ENCODE measurements at places on chromosomes 1 and 21.

GRCh38 chr21:42677339-42678321, 24.2 kb downstream of the PDE9A start:
- DNase-seq, result no peak

DNA sequence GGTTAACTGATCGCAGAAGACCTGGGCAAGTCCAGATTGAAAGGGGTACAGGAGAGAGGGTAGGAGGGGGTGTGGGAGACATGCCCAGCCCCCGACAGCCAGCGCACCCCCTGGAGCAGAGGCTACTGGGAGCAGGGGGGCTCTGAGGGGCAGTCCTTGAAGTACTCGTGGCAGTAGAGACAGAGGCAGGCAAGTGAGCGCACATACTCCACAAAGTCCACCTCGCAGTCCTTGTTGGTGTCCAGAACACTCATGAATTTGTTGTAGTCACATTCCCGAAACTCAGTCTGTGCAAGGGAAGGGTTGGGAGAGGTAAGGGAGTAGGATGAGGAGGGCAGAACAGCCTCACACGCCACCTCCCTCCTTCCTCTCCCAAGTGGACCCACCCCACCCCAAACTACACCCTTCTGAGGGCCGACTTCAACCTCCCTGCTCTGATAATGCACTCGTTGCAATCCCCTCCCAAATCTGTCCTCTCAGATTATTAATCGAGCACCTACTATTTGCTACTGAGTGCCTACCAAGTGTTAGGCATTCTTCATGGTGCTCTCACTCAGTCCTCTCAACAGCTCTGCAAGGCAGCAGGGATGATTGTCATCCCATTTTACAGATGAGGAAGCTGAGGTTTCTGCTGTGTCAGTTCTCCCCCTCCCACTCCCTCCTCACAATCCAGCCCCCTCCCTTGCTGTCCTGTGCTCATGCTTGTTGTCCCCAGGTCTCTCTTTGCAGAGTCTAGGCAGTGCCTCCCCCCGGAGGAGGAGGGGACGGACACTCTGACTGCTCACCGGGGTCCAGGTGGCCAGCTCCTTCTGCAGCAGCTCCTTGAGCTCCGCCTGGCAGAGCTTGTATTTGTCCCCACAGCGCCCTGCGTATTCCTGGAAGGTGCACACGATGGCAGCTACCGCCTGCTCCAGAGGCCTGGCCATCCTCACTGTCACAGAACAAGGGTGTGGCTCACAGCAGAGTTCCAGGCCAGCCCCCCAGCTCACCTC, 1.2 kb downstream of the S100A3 start:
- DNase-seq, result no peak

DNA sequence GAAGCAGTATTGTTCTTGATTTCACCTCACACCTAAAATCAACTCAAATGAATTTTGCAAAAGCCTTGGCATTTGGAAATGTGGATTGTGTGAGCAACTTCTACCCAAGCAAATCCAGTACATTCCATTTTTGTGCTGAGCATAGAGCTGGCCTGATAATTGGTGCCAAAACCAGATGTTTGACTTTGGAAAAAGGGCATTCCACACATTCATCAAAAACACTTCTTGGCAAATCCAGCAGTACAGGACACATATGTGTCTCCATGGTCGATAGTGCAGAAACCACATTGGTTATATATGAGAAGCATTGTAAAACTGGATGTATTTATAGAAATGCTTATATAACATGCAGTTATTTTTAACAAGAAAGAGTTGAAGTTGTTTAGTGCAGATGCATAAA, 210.4 kb downstream of the KCNK2 start:
- no peak for DNase-seq

DNA sequence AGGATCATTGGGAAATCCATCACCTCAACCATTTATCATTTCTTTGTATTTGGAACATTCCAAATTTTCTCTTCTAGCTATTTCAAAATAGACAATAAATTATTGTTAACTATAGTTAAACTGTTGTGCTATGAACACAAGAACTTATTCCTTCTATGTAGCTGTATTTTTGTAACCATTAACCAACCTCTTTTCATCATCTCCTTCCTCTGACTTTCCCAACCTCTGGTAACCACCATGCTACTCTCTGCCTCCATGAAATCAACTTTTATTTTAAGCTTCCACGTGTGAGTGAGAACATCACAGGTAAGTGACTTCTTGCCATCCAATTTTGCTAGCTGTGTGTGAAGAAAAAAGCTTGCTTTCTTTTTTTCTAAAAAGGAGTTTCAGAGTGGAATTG, 418 bp downstream of the IFI44L start:
- DNase-seq, result no peak

DNA sequence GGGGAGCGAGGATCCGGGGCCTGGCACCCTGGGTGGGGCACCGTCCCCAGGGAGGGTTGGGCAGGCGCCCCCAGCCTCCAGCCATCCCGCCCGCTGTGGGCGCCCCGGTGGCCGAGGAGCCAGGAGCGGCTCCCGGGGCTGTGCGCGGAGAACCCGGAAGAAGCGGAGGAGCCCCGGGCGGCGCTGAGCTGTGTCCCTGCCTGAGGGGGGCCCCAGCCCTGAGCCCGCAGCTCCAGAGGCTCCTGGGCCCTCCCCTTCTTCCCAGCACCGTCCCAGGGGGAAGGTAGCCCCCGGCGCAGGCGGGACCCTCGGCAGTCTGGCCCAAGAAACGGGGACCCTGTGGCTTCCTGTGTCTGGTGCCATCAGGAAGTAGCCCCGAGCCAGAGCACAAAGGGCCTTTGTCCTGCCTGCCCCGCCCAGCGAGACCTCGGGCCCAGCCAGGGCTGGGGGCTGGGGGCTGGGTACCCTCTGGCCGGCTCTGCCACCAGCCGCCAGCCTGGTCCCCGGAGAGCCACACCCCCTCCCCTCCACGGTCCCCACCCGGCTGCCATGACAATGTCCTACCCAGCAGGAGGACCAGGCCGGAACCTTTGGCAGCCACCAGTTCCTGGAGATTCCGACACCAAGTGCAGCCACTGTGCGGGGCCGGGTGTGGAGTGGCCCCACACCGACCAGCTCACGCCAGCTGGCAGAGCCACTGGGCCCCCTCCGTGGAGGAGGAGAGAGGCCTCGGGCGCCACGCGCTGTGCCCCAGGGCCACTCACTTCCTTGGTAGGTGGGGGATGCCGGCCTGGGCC, 15.6 kb upstream of the TTLL10 start:
- DNase-seq, result no peak

DNA sequence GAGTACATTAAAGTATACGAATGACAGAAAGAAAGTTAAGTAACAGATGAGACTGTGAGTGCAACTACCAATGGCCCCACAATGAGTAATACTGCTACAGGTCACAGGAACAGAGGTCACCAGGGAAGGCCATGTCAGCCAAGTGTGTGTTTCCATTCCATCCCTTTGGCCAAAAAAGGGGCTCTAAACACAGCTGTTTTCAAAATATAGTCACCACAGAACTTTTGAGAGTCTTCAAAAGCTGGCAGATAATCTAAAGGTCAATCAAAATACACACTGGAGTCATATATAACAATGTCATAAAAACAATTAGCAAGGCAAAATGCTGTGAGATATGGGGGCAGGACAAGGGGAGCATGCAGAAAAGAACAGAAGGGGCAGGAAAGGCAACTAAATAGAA, 10.2 kb downstream of the USP24 start:
- DNase-seq, result no peak

GRCh38 chr21:33022489-33022827, 3.3 kb upstream of the OLIG2 start:
- DNase-seq, result no peak

DNA sequence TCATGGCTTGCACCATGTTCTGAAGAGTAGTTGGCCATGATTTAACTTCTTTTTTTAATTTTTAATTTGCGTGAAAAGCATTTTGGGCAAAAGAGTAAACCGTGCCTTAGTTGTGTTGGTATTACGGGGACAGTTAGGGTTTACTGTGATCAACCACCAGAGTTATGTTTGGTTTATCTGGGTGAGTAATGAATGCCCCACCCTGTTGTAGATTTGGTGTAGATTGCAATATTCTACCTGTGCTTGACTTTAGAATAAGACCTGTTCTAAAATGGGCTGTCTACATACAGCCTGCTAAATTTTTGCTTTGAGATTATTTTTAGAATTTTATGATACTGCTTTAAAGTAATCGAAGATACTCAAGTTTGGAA, 1.4 kb downstream of the USP25 start:
- no peak for DNase-seq

- no peak for DNase-seq
Measured at GRCh38 chr1:74486036-74486435, 26.4 kb downstream of the LRRC53 start.

GRCh38 chr1:154945962-154946850, 9.7 kb upstream of the PMVK start:
- no peak for DNase-seq

GRCh38 chr1:24855474-24855873, 74.6 kb downstream of the RUNX3 start:
- DNase-seq, result no peak

- DNase-seq, result no peak
Measured at GRCh38 chr1:206658264-206658980, 23.1 kb downstream of the DYRK3 start.

- DNase-seq, result no peak
Measured at GRCh38 chr1:60280819-60281218, 207.2 kb upstream of the C1orf87 start.

Data from stimulated activated CD8-positive, alpha-beta memory T cell treated with anti-CD3 and anti-CD28 coated beads, Interleukin-7, amount 100 ng/mL, for 4 hours (primary cell).